ENCODE measurements at places on chromosomes 16 and 17. TPM values are rescaled to one million over a fixed set of nuclear protein-coding genes. Genes with fewer than 3 reads are reported as not detected.

The RRAD gene
- total RNA-seq, result 12.7 TPM

The MYLK3 gene
- 0.06 TPM for total RNA-seq

The CAVIN1 gene
- 455 TPM for total RNA-seq

The FBXW10 gene
- 1.8 TPM for total RNA-seq

The TEKT5 gene
- total RNA-seq, result not detected

The CARD14 gene
- 0.78 TPM for total RNA-seq

The CDH5 gene
- total RNA-seq, result 0.15 TPM

The ITGB3 gene
- 5.1 TPM for total RNA-seq

The KRT9 gene
- not detected for total RNA-seq

The PLCG2 gene
- total RNA-seq, result 4.2 TPM

The TSPAN10 gene
- total RNA-seq, result 4.3 TPM

The ESRP2 gene
- total RNA-seq, result 0.15 TPM

The C16orf92 gene
- total RNA-seq, result not detected

The OTOP2 gene
- not detected for total RNA-seq

The CORO1A gene
- total RNA-seq, result 3.0 TPM

The SEPTIN1 gene
- 1.9 TPM for total RNA-seq

The GLTPD2 gene
- not detected for total RNA-seq

The ZNF205 gene
- 16.6 TPM for total RNA-seq

The SOST gene
- total RNA-seq, result not detected

The ZC3H7A gene
- 26.5 TPM for total RNA-seq

The NHERF1 gene
- total RNA-seq, result 48.2 TPM

The LGALS3BP gene
- total RNA-seq, result 74.0 TPM

The MYH13 gene
- not detected for total RNA-seq

The ABCC11 gene
- 0.22 TPM for total RNA-seq

The KRT24 gene
- total RNA-seq, result not detected

The GAS2L2 gene
- not detected for total RNA-seq

The MAF gene
- total RNA-seq, result 0.25 TPM

The NOS2 gene
- 0.22 TPM for total RNA-seq

The TMEM98 gene
- 39.9 TPM for total RNA-seq

The MAZ gene
- 140 TPM for total RNA-seq

The SLFN12 gene
- not detected for total RNA-seq

The PPP1R27 gene
- not detected for total RNA-seq

The TMEM204 gene
- not detected for total RNA-seq

The ITGAL gene
- 0.20 TPM for total RNA-seq

The SAMD14 gene
- 0.37 TPM for total RNA-seq

The MPV17L gene
- 5.8 TPM for total RNA-seq

The FOXN1 gene
- total RNA-seq, result not detected

The MYCBPAP gene
- 0.08 TPM for total RNA-seq

The NPB gene
- total RNA-seq, result 0.65 TPM

The KRT39 gene
- not detected for total RNA-seq

The TEKT1 gene
- not detected for total RNA-seq

The KRT36 gene
- not detected for total RNA-seq

The TM4SF5 gene
- total RNA-seq, result 1.2 TPM

The HEATR9 gene
- not detected for total RNA-seq

The CLEC19A gene
- not detected for total RNA-seq

The NMRAL1 gene
- total RNA-seq, result 42.6 TPM
